ENCODE measurements at places on chromosomes 2 and 18.

GRCh38 chr2:200845194-200845593 is 19.3 kb downstream of the CLK1 start:
- DNase-seq: no peak

DNA sequence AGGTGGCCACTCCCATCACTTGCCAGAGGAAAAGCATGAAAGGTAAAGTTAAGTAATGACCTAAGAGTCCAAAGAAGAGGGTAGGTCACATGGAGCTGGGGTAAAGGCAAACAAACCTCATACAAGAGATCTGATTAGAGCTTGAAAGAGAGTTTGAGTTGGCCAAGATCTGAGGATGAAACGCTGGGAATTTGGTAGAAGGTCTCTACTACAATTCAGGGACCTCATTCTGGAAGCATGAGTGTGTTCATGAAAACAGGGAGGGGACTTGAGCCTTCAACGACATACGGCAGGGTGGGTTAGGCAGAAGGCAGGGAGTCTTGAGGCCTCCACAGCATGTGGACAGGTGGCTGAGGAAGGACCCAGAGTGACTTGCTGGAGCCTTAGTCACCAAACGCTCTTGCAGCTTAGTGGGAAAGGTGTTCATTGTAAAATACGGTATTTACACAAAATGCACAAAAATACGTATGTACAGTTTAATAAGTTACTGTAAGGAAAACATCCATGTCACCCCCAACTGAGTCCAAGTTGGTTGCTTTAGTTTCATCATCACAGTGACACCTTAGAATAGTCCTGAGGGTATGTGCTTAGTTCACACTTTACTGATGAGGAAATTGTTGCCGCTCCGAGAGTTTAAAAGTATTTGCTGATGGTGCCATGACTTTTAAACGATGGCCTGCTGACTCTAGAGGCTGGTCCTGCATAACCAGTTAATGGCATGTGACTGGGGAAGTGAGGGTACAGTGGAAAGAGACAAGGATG is 5.0 kb upstream of the FARP2 start:
- no peak for DNase-seq

DNA sequence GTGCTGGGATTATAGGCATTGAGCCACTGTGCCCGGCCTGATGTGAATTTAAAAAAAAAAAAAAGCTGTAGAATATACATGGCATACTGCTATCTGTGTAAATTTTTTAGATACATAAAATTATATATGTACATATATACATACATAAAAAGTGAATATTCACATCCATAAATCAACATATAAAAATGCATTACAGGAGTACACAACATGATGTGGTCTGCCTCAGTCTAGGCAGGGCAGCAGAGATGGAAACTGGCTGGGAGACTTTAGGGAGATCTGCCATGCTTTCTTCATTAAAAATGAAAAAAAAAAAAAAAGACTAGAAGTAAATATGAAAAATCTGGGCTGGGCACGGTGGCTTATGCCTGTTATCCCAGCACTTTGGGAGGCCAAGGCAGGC is 24.3 kb downstream of the MGAT4A start:
- no peak for DNase-seq

DNA sequence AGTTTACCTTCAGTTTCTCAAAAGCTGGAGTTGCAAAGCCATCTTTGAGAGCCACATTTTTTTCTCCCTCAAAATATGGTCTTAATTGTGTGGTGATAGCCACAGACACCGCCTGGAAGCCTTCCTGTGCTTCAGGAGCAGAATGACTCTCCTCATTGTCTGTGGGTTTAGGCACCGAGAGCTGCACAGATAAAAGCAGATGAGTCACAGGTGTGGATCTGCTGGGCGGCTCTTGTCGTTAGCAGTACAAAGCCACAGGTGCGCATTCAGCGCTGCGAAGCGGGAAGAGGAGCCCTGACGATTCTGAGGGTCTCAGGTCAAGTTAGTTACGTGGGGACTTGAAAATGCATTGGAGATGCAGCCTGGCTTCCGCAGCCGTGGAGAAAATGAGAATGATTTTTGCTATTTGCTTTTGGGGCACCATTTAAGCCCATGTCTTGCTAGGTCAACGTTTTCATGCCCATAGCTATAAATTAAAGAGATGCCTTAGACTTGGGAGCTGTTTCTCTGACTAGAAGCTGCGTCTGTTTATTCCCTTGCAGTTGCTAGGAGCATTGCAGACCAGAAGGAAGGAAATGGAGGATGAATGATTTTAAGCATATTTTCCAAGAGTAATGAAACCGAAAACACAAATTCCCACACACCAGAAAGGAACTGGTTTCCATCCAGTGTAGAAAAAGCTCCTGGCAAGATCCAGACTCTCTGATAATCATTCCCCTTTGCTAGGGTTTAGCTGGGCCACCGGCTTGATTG is 51.5 kb downstream of the KLHL29 start:
- DNase-seq: no peak

GRCh38 chr18:6751222-6751621 is 21.7 kb downstream of the ARHGAP28 start:
- no peak for DNase-seq

DNA sequence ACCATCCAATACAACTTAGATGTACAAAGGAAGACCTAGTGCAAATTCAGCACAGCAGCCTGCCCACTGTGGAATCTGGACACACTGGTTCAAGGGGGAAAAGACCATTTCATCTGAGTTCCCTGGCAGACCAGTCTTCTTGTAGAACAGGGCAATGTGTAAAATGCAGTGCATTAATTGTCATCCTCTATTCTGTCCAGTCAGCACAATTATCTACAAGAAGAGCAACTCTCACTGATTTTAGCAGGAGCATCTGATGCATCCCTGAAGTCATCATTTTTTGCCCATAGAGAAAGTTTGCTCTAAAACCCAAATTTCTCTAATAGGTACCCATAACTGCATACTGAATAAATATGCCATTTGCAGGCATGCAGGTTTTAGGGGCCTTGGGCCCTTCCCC is 81.8 kb upstream of the LYPD1 start:
- no peak for DNase-seq
